ENCODE measurements at places on chromosomes 3 and 15. TPM values are rescaled to one million over a fixed set of nuclear protein-coding genes. Genes with fewer than 3 reads are reported as not detected.

GABRB3 gene
- 1.3 TPM for total RNA-seq

CIDEC gene
- total RNA-seq = not detected

SIDT1 gene
- 0.20 TPM for total RNA-seq

CCDC39 gene
- total RNA-seq = not detected

CADM2 gene
- not detected for total RNA-seq

LYSMD2 gene
- 3.8 TPM for total RNA-seq

IGSF10 gene
- 2.4 TPM for total RNA-seq

RAB6B gene
- 4.2 TPM for total RNA-seq

USP19 gene
- 57.9 TPM for total RNA-seq

CSK gene
- 55.2 TPM for total RNA-seq

TLR9 gene
- total RNA-seq = 0.23 TPM

HEXA gene
- total RNA-seq = 144 TPM

CYP8B1 gene
- not detected for total RNA-seq

EPHB3 gene
- 6.9 TPM for total RNA-seq

SLCO2A1 gene
- under 0.01 TPM for total RNA-seq

TRIM42 gene
- not detected for total RNA-seq

ANKRD63 gene
- not detected for total RNA-seq

GOLGA8S gene
- total RNA-seq = 0.10 TPM

PLSCR4 gene
- 119 TPM for total RNA-seq

DUOXA2 gene
- total RNA-seq = not detected

FBXW12 gene
- not detected for total RNA-seq

ACKR4 gene
- 24.0 TPM for total RNA-seq

ZBTB11 gene
- total RNA-seq = 21.5 TPM

GLDN gene
- 3.7 TPM for total RNA-seq
